ENCODE measurements at places on chromosomes 2 and 18.

DNA sequence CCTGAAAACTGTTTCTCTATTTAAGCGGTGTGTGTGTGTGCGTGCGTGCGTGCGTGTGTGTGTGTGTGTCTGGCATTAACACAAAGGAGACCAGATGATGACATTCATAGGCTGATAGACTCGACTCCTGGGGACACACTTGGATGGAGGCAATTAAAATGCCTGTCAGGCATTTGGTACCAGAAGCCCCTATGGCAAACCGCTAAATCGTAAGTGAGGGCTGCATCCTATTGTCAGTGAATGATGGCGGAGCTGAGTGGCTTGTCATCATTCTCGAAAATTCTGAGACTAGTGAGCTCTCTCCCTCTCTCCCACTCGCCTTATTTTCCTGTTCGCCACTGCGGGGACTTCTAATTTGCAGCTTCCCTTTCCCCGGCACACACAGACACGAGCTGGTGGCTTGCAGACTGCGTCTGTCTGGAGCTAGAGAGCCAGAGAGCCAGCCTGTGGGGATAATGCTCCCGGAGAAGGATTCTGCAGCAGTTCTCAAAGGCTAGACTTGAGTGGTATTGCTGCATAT, 155.4 kb downstream of the MAP2 start:
- DNase-seq, result peak; percentile 20

GRCh38 chr2:12168791-12169388, 422.5 kb downstream of the LPIN1 start:
- DNase-seq, result peak; percentile 81

GRCh38 chr2:165268754-165269153, 29.5 kb downstream of the SCN2A start:
- no peak for DNase-seq

DNA sequence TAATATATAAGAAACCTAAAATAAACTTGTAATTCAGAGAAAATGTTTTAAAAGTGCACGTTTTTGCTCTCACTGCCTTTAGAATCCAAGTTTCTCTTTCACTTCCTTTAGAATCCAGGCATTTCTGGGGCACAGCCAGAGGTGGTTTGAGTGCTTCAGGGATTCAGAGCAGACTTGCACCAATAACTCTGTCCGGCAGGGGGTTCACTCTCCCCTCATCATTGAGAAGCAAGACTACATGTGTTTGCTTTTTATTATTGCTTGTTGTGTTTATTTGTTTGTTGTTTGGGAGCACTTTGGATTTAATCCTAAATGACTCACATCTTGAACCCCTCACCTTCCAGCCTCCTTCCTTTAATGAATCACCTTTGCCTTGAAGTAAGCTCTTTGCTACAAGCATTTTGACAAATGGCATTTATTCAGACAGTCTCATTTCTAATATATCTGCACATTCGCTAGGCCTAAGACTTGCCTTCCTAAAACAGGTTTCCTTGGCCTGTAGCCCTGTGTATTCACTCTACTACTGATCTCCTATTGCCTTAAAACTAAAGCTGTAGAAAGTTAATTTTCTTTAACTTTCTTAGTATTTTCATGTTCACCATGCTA, 233.5 kb upstream of the ATP5MC3 start:
- peak; percentile 70 for DNase-seq

- peak; percentile 45 for DNase-seq
Observed at GRCh38 chr18:13372531-13372951, 154.0 kb downstream of the LDLRAD4 start.

DNA sequence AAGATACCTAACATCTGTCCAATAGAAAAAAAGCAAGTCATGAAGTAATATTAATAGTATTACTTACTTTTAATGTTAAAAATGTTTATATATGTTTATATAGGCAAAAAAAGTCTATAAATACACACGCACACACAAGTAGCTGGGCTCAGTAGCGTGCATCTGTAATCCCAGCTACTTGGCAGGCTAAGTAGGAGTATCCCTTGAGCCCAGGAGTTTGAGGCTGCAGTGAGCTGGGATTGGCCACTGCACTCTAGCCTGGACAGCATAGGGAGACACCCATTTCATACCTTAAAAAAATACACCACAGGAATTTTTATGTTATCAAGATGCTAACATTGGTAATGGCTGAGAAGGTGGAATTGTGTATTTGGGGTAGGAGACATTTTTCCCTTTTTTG, 17.4 kb upstream of the AFTPH start:
- DNase-seq, result no peak

GRCh38 chr18:23609390-23610023, 23.2 kb upstream of the NPC1 start:
- DNase-seq, result no peak

DNA sequence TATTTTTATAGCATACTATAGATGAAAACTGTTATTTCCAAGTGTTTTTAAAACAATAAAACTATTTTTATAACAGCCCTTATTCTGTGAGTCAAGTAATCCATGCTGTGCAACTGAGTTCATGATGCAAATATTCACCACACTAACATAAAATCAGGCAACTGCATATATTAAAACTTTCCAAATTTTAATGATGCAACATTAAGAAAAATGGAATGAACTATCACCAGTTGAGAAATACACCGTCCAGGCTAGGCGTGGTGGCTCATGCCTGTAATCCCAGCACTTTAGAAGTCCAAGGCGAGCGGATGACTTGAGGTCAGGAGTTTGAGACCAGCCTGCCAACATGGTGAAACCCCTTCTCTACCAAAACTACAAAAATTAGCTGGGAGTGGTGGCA, 114.5 kb downstream of the CDH2 start:
- peak; percentile 84 for DNase-seq

GRCh38 chr2:180057706-180058412, 50.8 kb upstream of the CWC22 start:
- DNase-seq, result no peak

DNA sequence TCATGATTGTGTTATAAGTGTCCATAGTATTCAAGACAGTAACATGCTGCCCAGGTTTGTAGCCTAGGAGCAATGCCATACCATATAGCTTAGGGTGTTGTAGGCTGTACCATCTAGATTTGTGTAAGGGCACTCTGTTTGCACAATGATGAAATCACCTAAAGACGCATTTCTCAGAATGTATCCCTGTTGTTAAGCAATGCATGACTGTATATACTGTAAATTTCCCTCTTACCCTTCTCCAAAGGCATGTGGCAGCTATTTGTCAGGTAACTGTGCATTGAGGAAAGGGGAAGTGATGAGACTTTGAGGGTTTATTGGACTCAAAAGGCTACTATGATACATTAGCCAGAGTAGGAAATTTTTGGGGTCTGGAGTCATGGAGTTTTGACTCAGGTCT, 180.8 kb downstream of the VAPA start:
- DNase-seq, result no peak

GRCh38 chr18:66734451-66734850, 130.6 kb upstream of the CDH19 start:
- DNase-seq, result no peak

GRCh38 chr2:155653176-155653575, 679.3 kb downstream of the NR4A2 start:
- DNase-seq, result no peak

DNA sequence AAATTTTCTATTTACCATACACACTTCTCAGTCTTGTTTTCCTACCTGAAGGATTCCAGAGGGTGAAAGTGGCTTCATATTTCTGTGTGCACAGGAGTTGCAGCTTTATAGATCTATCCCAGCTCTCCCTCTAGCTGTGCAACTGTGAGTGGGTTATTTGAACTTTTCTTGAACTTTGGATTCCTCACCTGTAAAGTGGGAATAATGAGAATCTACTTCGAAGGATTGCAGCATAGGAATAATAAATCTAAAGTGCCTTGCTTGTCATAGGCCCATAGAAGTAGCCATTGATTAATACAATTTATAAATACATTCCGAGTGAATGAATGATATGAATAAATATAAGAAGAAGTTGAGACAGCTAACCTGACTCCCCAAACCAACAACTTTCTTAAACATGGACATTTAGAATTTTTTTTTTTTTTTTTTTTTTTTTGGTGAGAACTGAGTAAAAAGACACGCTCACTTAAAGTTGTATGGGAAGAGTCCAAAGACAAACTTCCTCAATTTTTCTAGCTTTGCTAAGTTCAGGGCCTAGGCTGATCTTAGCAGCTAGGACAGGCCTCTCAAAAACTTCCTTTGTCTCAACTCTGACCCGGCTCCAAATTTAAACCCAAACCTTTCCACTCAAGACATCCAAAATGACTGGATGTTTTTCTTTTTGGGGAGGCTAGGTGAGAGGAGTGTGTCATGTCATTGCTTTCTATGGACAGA, 203.3 kb upstream of the FBXO11 start:
- DNase-seq, result no peak

DNA sequence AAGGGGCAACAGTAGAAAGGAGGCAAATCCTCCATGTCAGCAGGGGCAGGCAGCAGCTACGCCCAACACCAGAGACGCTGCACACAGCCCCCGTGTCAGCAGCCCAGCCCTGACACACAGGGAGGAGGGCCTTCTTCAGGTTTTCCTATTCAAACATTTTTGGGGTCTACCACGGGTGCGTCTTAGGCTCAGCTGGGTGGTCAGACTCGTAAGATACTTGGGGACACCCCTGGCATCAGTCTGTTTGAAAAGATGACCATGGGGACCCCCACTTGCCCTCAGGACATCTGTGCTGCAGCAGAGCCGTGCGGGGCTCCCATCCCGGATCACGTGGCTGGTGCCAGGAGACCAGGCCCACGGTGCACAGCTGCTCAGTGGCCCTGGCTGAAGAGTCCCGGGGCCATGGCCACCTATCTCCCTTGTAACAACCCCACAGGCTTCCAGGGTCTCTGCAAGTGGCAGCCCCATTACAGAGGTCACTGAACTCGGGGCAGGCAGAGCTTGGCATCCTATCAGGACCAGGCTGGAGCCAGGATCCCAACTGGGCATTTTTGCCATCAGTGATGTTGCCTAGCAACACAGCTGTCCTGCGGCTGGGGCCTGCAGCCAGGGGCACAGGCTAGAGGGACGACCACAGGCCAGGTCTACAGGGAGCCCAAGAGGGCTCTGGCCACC, 82.5 kb downstream of the EDAR start:
- no peak for DNase-seq

GRCh38 chr18:44766450-44766849, 85.8 kb downstream of the SETBP1 start:
- DNase-seq, result no peak

GRCh38 chr18:69968039-69968438, 20.4 kb upstream of the CD226 start:
- no peak for DNase-seq

- DNase-seq, result no peak
Observed at GRCh38 chr2:183866666-183867065, 731.7 kb upstream of the ZNF804A start.

DNA sequence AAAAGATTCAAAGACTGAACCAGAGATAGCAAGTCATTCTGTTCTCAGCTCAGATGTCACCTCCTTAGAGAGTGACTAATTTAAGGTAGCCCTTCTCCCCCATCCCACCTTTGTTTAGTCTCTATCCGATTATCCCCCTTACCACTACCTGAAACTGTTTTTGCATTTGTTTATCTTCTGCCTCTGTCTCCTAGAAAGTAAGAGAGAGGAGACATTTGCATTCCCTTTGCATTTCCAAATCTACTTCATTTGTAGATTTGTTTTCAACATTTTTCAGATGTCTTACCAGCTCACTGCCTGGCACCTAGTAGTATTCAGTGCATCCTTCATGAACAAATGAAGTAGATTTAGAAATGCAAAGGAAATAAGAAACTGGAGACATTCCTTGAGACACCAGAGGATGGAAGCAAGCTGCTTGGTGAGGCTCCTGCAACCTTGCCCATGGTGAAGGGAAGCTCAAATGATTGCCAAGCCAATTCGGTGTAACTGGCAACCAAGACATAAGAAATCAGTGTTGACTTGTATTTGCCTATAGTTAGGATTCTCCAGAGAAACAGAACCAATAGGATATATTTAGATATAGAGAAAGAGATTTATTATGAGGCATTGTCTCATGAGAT, 385.7 kb downstream of the STK39 start:
- DNase-seq, result no peak

- DNase-seq, result no peak
Observed at GRCh38 chr18:42159146-42159545, 204.1 kb downstream of the PIK3C3 start.

DNA sequence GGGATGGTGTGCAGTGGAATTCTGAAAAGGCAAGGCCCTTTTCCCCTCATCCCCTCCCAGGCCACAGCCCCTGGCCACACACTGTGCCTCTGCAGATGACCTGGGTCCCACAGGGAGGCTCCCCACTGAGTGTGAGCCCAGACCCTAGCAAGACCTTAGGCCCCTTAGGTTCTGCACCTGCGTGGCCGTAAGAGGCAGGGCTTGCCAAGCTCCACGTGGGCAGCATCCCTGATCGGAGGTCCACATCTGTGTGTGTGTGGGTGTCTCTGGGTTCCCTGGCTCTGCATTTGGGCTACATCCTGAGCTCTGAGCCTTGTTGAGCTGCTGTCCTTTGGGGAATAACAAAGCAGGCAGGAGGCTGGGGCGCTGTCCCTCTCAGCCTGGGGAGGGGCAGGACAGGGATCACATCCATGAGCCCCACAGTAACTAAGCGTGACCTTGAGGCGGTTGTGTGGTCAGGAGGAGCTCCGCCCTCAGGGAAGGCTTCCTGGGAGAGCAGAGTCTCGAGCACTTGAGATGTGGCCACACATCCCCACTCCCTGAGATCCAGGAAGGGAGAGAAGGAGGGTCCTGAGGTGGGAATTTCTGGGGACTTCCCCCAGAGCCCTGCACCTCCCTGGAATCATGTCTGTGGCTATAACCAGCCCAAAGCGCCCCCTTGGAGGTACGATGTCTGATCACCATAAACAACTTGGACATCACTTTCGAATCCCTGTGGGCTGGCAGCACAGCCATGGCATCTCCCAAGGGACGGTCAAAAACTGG, 84.8 kb downstream of the STPG4 start:
- peak; percentile 74 for DNase-seq

- DNase-seq, result no peak
Observed at GRCh38 chr2:21096458-21096857, 27.3 kb upstream of the TDRD15 start.

- DNase-seq, result no peak
Observed at GRCh38 chr2:118730405-118730804, 117.0 kb downstream of the EN1 start.

- DNase-seq, result no peak
Observed at GRCh38 chr2:12720278-12720620, 3.5 kb downstream of the TRIB2 start.

GRCh38 chr2:132374151-132374550, 42.5 kb upstream of the GPR39 start:
- no peak for DNase-seq

GRCh38 chr2:7379799-7380198, 462.6 kb downstream of the RNF144A start:
- DNase-seq, result no peak

Data from AG10803 (cell line).